ENCODE measurements at places on chromosomes 3 and 15.

GRCh38 chr3:184377882-184378445 is at the start of gene THPO:
TSS of gene THPO (minus strand) at chr3:184378207. CDS start at chr3:184376259, 1,948 bp downstream.
- DNase-seq, result no peak

DNA sequence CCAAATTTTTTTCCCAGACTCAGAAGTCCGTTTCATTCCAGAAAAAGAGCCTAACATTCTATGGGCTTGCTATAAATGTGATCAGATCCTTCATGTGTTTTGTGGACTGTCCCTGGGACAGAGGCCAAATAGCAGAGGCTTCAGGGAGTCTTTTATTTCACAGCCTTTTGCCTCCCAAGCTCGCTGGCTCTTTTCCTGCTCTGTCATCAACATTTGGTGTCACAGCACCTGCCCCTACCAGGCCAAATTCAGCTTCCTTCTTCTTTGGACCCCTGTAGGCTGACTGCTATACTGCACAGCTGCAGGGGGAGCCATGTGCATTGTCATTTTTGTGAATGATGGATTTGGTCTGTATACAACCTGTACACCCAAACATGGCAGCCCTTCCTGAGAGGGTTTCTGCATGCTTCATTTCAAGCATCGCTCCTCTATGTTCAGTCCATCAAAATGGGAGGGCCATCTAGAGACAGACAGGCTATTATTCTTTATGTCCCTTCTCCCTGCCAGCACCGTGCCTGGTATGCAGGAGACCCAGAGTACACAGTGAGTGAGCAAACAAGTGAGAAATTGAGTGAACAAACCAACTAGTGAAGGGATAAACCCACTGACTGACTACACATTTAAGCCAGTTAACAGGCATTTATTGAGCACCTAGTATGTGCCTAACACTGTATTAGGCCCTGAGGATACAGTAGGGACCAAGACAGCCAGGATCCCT is 17.9 kb upstream of the RPP14 start:
- no peak for DNase-seq

GRCh38 chr15:63610209-63610841 is 13.1 kb downstream of the FBXL22 start:
- peak; percentile 36 for DNase-seq

- no peak for DNase-seq
These were observed 1.3 kb downstream of the AQP9 start for GRCh38 chr15:58139276-58139988.

DNA sequence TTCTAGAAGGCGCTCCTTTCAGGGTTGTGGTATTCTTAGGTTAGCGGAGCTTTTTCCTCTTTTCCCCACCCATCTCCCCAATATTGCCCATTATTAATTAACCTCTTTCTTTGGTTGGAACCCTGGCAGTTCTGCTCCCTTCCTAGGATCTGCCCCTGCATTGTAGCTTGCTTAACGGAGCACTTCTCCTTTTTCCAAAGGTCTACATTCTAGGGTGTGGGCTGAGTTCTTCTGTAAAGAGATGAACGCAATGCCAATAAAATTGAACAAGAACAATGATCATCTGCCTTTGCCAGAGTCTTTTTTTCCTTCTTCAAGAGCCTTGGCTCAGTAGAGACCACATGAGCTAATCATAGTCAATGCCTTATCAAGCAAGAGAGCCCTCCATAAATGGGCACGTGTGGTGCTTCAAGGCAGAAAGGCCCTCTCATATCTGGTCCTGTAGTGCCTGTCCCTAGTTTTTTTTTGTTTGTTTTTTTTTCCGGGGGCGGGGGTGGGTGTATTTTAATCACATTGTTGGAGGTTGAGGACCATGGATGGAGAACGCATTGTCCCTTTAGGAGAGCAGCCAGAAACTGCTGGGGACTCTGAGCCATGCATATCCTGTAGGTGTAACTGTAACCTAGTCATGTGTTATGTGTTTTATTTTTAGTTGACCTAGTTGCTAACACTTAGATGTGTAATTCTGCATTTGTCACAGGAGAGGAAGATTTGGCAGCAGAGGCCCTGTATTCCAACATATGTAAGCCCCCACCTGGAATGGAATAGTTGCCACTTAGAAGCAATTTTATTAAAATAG is 64.7 kb upstream of the ACAD9 start:
- no peak for DNase-seq

DNA sequence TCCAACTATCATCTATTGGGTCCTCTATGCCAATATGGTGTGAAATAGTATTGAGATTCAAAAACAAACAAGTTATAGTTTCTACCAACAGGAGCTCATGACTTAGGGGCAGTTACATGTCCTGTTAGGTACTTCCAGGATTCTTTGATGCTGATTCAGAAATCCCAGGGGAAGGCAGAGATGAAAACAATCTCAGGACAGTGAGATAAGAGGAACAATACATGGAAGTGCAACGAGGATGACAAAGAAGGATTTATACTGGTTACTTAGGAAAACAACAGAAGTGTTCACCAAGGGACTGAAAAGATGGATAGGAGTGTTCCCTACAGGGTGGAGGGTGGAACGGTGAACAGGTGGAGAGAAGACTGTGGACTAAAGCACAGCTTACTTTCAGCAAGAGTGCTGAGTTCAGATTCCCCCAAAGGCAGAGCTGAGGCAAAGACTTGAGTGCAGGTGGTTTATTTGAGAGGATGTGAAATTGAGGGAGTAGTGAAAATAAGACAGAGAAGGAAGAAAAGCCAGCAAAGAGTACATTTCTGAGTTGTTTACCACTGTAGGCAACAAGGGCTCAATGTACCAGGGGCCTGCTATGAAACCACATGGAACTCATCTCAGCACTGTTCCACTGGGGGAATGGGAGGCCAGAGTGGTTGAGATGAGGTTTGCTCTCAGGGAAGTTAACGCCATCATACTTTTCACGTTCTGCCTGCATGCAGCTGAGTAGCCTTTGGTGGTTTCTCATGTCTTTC is 68.1 kb downstream of the TRIM69 start:
- no peak for DNase-seq

DNA sequence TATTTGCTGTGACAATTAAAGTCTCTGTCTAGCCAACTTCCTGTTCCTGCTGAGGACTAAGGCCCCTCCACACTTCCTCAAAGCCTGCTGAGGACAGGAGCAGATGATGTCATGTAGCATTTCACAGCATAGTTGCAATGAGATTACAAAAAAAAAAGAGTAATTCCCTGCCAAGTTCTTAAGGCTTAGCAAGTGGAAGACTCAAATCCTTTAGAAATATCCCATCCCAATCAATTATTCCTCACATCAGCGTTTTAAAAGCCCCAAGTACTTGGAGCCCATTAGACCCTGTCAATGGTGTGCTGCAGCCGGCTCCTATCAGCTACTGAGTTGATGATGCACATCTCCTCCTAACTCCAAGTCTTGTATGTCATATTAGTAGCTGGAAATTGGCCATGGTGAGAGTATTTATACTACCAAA is 51.7 kb downstream of the TRANK1 start:
- no peak for DNase-seq

- DNase-seq, result no peak
These were observed 36.6 kb downstream of the ATP11B start for GRCh38 chr3:182829761-182830405.

- DNase-seq, result no peak
These were observed 47.5 kb downstream of the SACM1L start for GRCh38 chr3:45736707-45737106.

GRCh38 chr3:186929685-186930084 is 641 bp upstream of the ST6GAL1 start:
- no peak for DNase-seq

GRCh38 chr3:54873059-54874010 is 54.5 kb downstream of the LRTM1 start:
- no peak for DNase-seq

DNA sequence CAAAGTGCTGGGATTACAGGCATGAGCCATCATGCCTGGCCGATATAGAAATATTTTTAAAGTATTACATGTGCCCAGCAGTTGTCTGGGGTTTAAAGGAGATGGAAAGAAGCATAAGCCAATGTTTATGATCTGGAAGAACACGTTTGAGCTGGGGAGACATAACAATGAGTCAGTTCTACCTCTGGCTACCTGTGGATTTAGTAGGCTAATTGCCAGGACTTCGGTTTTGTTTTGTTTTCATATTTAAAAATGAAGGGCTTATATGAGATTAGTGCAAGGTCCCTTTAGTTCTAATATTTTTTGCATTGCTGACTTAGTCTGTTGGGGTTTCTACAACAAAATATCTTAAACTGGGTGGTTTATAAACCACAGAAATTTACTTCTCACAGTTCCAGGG is 22.9 kb upstream of the TNFSF10 start:
- no peak for DNase-seq

GRCh38 chr15:35038626-35039451 is 46.3 kb downstream of the NANOGP8 start:
- DNase-seq, result no peak

- DNase-seq, result no peak
These were observed 258.7 kb upstream of the TGFBR2 start for GRCh38 chr3:30347679-30348216.

DNA sequence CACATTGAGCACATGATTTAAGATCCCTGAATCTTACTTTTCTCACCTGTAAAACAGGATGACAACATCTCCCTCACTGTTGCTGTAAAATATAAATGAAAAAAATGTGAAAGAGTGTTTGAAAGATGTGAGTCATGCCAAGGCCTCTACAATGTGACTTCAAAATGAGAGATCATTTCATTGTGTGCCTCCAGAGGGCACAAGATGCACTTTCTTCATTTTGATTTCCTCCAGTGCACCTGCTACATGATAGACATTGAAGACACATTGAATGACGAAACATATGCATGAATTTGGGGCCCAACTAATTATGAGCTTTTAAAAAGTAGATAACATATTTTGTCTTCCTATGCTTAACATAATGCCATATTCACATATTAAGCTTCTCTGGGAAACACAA is 170.3 kb downstream of the MOBP start:
- no peak for DNase-seq

GRCh38 chr3:191809326-191809949 is 348.5 kb downstream of the PYDC2 start:
- DNase-seq, result no peak

- no peak for DNase-seq
These were observed 119.5 kb downstream of the STAG1 start for GRCh38 chr3:136632625-136633081.

DNA sequence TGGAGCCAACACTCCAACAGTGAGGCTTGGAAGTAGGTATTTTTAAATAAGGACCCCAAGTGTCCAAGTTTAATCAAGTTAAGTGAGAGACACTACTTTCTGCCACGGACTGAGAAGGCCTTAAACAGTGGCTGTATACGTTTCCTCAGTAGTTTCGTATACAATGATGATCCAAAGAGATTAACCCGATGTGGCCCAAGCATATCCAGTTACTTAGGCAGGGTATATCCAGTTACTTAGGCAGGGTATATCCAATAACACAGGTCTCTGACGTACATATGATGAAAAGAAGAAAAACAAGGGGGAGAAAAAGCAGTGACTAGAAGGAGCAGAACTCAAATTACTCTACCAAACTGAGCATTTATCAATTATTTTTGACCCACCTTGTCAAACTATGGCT is 591.4 kb downstream of the FOXP1 start:
- no peak for DNase-seq

- no peak for DNase-seq
These were observed 739 bp upstream of the AMOTL2 start for GRCh38 chr3:134374791-134375581.

DNA sequence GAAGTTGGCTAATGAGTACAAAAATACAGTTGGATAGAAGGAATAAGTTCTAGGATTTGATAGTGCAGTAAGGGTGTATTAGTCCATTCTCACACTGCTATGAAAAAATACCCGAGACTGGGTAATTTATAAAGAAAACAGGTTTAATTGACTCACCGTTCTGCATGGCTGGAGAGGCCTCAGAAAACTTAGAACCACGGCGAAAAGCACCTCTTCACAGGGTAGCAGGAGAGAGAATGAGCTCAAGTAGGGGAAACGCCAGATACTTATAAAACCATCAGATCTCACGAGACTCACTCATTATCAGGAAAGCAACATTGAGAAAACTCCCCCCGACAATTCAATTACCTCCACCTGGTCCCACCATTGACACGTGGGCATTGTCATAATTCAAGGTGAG is 483.3 kb downstream of the TUSC7 start:
- no peak for DNase-seq

DNA sequence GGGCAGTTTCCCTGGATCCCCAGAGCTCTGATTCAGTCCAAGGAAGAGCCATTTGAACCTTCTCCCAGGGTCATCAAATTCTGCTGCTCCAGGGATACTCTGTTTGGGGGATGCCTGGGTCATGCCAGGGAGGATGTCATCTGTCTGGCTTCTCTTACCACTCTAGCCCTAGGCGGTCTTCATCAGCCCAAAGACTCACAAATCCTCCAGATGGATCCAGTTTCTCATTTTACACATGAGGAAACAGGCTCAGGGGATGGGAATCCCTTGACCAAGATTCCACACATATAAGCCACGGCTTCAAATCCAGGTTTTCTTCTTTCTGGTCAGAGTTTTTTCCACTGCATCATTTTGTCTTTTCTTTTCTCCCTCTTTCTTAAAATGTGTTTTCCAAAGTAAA is 36.7 kb downstream of the SLC28A1 start:
- DNase-seq, result no peak

DNA sequence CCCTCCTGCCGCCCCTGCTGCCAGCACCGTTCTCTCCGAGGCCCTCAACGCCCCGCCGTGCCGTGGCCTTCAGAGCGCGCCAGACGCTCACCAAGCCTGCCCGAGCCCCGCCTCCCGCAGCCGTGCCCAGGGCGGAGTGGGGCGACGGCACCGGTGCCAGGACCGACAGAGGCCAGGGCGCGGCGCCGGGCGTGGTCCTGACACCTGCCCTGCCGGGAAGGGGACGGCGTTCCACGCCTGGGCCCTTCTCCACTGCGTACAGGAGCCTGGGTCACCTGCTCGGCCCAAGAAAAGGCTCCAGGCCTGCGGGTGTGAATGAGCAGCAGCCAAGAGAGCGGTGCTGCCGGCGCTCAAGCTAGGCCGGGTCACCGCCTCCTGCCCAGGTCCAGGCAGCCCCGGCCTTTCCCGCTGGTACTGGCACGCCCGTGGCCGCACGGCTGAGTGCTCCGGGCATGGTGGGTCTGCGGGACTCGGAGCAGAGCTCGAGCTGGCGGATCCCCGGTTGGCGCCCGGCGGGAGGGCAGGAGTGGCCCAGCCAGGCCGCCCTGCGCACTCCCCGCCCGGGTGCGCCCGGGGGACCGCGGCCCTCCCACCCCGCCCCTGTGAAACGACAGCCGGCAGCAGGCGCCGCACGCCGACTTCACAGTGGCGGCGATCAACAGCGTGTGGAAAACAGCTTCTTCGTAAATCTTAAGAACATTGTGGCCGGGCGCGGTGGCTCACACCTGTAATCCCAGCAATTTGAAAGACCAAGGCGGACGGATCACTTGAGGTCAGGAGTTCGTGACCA is 4.2 kb downstream of the OCA2 start:
- DNase-seq, result no peak

DNA sequence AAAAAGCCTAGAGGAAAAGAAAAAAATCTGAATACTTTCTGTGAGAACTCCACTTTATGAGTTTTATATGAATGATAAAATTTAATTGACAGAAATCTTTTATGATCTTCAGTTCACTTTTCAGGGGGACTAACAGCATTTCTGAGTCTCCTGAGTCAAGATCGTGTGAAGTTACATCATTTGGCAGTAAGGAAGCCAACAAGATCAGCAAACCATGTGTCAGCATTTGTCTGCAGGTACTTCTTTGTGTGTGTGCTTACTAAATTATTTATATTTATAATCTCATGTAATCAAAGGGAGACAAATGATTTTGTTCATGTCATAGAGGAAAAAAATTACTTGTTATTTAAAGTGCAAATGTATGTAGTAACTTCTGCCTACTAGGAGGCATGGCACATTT is 217.6 kb downstream of the MBNL1 start:
- DNase-seq, result no peak

- DNase-seq, result no peak
These were observed 89.2 kb downstream of the ECT2 start for GRCh38 chr3:172839679-172840078.
